ENCODE measurements at places on chromosomes 3 and 15. TPM values are rescaled to one million over a fixed set of nuclear protein-coding genes. Genes with fewer than 3 reads are reported as not detected.

The SLC9C1 gene
- total RNA-seq = not detected

The ROPN1 gene
- total RNA-seq = not detected

The ADAMTS9 gene
- total RNA-seq = not detected

The FETUB gene
- not detected for total RNA-seq

The RNF168 gene
- 4.7 TPM for total RNA-seq

DNA sequence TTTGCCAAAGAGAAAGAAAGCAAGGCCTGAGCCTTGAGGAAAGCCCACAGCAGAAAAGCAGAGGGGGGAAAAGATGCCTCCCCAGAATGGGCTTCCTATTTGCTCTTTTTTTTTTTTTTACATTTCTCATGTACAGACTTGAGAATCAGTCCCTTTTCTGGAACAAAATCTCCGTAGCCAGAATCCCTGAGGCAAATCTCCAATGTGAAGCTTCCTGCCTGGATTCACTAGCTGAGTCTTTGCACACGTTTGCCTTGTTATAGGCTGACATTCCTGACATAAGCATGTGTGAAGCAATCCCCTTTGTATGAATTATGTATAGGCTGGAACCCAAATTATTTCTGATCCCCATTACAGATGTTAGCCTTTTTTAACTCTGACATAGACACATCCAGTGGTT lies 52.2 kb upstream of the ACTL6A start:
- no peak for DNase-seq

DNA sequence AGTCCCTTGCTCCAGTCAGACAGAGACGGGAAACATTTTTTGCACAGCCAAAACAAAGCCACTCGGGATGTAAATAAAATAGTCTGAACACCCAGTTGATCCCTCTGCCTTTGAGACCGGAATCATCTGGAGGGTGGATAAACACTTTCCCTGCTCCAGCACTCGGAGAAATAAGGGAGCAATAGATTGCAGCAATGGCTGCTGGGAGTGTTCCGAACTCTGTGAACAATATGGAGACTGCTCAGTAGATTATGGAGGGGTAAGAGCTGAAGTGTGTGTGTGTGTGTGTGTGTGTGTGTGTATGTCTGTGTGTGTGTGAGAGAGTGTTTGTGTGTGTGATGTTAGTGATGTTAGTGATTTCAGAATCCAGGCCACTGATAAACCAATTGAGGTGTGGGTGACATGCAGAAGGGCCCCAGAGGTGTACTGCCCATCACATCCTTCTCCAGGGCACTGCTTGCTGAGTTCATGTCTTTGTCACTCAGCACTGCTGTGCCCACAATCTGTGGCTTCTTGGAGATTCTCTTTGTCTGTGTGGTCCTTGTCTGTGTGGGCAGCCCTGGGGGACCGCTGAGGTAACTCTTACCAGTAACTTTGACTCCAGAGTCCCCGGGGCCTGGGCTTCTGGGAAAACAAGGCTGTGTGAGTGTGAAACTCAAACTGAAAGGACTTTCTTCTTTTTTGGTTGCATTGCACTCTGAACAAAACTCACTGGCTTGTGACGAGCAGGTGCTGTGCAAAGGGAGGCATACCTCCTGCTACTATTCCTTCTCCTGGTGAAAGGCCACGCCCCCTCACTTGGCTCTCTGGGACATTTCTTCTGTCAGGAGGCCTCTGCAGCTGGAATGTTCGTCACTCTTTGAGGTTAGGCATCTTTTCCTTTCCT lies 23.0 kb downstream of the CRYGS start:
- no peak for DNase-seq
